ENCODE measurements at places on chromosomes 7 and 10.

DNA sequence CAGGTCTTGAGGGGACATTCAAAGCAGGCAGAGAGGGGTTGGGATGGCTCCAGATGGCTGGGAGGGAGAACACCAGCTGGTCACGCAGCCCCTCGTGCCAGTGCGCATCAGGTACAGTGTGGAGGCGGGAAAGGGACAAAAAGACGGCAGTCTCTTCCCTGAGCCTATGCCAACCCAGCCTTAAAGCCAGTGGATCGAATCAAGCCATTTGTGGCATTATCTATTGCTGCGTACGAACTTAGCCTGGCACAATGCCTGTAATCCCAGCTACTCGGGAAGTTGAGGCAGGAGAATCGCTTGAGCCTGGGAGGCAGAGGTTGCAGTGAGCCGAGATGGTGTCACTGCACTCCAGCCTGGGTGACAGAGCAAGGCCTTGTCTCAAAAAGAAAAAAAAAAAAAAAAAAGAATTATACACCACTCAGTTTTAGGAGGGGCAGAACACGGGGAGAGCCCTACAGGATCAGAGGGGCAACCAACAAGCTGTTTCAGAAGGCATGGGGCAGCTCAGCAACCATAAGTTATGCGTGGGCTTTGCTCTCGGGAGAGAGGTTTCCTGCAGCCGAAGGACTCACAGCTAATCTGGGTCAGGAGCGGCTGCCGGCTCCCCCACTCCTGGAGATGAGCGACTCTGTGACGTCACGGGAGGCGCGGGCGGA lies 356 bp upstream of the NDUFB2 start:
- peak; percentile 88 for DNase-seq

DNA sequence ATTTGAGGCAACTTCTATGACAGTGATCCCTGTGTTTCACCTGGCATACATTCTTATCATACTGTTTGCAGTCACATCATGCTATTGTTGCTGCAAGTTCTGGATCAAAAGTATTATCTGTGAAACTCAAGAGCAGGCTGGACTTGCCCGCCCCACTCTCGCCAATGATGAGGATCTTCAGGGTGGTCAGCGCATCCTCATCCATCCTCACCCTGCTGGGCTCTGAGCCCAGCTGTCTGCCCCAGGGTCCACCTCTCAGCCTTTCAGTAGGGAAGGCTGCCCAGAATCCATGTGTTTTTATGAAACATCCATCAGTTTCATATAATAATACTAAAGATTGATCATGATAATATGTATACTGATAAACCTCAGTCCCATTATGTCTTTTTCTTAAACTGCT lies 55.4 kb upstream of the KIF5B start:
- DNase-seq, result no peak

GRCh38 chr7:2224491-2224928 lies 8.2 kb downstream of the MAD1L1 start:
- no peak for DNase-seq

- DNase-seq, result no peak
Measured at GRCh38 chr7:23473844-23474093, 3.5 kb upstream of the IGF2BP3 start.

DNA sequence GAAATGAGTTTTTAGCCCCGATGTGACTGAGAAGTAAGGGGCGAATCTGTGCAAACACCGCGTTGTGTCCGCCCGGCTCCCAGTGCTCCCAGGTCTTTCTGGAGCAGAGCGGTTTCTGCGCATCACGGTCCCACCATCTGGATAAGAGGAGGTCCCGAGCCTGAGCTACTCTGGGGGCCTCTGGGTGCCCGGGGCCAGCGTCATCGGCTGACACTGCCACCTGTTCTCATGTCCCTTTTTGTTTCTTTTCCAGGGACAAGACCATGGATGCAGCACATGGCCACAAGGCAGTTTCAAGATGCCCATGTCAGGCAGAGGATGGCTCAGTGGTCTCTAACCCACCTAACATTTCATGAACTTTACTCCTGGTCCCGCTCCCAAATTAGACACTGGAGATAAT lies 24.9 kb downstream of the KLF6 start:
- DNase-seq, result no peak

DNA sequence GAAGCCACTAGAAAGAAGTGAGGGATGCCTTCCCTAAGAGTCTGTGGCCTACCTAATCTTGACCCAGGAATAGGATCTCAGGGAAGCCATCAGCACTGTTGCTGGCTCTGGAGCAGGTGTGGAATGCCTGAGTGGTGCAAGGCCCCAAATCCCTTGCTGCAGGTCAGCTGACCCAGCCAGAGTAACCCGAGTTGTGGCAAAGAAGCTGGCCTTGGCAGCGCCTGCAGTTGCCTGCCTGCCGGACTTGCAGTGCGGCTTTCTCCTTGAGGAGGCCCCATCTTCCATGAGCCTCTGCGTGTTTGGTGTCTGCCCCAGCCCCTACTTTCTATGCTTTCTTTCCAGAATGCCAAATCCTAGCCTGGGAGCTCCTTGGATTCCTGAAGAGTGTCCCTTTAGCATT lies 5.8 kb downstream of the KIAA1217 start:
- no peak for DNase-seq

DNA sequence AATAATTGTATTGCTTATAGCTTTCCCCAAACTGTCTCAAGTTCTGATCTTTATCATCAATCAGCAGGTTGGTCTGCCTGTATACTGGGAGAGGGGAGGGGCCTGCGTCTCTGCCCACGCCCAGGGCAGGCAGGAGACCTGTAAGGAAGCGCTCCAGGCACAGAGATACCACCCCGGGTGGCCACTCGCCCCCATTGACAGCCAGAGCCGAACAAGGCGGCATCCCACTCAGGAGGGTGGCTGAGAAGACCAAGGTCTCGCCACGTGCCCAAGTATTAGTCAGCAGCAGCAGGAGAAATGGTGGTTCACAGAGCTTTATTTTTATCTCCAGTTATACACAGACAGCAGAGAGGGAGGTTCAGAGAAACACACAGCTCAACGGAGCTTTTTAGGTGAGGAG lies 7.2 kb downstream of the STK32C start:
- DNase-seq, result no peak

GRCh38 chr7:43905956-43906330 lies 453 bp downstream of the URGCP start:
- no peak for DNase-seq

GRCh38 chr7:93226310-93226709 lies at the start of gene HEPACAM2:
Gene HEPACAM2 (minus strand): TSS chr7:93226469.
- no peak for DNase-seq

GRCh38 chr7:27611059-27611458 lies 51.6 kb downstream of the HIBADH start:
- DNase-seq, result no peak

DNA sequence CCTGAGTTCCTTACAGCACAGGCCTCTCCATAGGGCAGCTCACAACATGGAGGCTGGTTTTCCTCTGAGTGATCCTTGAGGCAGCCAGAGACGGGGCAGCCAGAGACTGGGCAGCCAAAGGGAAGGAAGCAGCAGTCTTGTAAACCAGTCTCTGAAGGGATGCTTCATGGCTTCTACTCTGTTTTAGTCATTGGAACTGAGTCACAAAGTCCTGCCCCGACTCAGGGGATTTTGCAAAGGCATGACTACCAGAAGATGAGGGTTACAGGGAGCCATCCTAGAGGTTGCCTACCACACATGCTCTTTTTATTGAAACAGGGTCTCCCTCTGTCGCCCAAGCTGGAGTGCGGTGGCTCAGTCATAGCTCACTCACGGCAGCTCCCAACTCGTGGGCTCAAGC lies 44.4 kb upstream of the COMMD3 start:
- no peak for DNase-seq

DNA sequence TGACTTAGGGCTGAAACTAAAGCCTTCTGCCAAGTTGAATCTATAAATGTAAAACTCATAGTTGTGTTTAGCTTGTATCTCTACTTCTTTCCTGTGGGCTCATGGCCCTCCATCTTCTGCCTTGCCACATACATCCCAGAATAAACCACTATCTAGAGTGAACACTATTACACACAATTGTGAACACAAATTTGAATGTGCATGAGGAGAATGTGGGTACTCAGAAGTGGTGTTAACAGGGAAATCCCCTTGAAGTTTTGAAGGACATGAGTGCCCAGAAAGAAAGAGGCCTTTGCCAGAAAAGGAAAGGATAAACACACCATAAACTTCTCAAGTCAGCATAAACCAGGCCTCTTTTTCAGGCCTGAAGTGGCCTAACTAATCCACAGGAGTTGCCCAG lies 20.2 kb upstream of the CCNJ start:
- no peak for DNase-seq

- no peak for DNase-seq
Measured at GRCh38 chr10:72690071-72690755, 1.7 kb upstream of the MCU start.

DNA sequence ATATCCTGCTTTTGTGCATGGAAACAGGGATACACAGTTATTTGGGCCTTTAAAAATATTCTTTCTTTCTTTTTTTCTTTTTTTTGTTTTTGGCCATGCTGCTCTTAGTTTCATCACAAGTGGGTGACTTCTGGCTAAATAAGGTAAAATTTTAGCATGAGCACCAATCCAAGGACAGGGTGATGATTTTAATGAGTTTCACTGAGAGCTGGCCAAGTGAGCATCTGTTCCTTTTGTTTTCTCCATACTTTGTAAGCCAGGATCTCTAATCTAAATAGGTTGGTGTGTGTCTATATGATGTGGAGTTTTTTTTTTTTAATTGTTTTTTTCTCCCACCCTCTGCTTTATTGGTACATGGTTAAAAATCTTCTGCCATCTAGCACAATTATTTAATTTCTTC lies 106.8 kb downstream of the POLL start:
- DNase-seq, result no peak

DNA sequence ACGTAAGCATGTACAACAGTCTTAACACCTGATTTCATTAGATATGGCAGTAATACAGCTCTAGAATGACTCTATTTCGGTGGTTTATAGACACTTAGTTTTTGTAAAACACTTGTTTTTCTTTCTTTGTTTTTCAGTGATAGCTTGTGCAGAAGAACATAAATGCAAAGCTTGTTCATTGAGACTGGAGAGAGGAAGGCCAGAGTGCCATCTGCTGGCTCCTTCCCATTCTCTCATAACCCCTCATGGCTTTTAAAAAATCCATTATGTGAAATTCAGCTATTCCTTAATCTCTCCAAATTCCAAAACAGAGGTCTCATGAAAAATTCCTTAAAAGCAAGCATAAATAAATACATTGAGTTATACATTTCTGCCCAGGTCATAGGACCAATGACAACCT lies 76.3 kb downstream of the CACNB2 start:
- no peak for DNase-seq

DNA sequence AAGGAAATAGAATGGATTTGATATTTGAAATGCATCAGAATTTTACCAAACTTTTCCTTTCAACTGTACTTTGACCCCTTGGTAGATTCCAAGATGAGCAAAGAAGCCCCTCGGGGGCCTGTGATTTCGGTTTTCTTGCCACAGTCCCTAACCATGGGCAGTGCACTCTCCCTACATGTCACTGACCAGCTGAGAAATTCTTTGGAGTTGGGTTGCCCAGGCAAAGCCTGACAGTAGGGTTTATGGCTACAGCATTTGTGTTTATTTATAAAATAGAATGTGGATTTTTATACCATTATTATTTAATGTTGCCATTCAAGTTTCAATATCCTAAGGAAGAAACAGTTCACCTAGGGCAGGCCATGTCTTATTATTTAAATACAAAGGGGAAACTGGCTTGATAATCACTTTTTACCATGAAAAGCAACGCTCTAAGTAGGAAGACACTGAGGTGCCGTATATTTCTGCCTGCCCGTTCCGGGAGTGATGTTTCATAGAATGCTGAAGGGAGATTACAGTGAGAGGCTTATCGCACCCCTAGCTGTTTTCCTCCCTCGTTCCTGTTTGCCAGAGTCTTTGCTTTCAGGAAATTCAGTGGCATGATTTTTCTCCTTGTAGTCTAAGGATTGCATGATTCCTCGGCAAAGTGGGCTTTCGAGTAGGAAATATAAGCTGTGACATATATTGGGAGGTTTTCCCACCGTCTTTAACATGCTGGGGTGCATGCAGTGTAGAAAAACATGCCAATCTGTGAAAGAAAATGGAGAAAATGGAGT lies 35.8 kb downstream of the WIPF3 start:
- DNase-seq, result no peak

DNA sequence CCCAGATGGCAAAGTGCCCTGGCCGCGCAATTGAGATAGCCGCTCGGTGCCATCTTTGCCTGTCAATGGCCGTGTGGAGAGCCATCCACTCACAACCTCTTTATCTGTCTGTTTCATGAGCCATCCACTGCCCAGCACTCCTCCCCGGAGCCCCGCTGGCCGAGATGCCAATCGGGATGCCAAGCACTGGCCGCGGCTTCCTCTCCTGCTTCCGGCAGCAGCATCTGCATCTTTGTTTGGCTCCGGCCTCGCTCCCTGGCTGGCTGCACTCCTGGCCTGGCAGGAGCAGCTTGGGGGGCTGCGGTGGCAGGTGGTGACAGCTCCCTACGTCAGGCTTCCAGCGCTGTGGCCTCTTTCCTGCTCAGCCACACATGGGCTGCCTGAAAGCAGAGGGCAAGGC lies 231.7 kb downstream of the USP6NL start:
- no peak for DNase-seq

DNA sequence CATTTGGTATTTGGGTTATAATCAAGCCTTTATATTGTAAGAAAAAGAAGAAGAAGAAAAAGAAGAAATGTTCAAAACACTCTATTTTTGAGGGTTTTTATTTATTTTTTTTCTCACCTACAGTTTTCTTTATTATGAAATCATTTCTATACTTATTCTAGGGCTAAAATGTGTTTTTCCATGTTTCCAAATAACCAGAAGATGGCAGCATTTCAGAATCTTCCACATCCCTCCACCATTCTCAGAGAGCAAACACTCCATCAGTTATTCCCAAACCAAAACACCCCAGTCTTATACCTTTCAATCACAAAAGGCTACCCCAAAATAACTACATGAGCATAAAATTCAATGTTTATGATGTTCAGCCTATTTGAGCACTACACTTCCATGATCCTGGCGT lies 38.7 kb upstream of the PPP1R17 start:
- DNase-seq, result no peak

DNA sequence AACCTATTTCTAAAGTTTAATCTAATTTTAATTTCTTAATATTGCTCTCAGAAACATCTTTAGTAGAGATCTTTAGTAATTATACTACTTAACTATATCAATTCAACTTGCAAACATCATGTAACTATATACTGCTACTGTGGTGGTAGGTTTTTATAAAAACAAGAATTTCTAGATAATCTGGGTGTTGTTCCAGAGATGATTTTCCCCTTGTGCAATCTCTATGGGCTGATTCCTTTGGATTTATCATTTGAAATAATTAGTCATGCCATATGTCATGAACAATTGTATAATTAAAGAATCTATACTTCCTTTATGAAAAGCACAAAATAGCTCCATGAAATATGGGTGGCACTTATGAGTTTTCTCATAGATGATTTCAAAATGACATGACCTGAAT lies 23.9 kb upstream of the CDK13 start:
- no peak for DNase-seq

GRCh38 chr7:17298840-17299482 lies 509 bp downstream of the AHR start:
- DNase-seq, result peak; percentile 30

All from stimulated activated CD8-positive, alpha-beta memory T cell treated with anti-CD3 and anti-CD28 coated beads, Interleukin-7, amount 100 ng/mL, for 1 hour (primary cell).